ENCODE measurements at places on chromosomes 7 and 10. TPM values are rescaled to one million over a fixed set of nuclear protein-coding genes. Genes with fewer than 3 reads are reported as not detected.

GRCh38 chr7:76142861-76143260 lies 58.8 kb upstream of the SRRM3 start:
- H3K27me3 ChIP-seq, result no peaks in the 10 kb centered on the region
- no peak overlapping the region for H3K4me3 ChIP-seq

Gene PARP12
- 42.2 TPM for total RNA-seq

Gene AKR1C3
- total RNA-seq, result 45.4 TPM

Gene RAB19
- not detected for total RNA-seq

Gene TYSND1
- 15.7 TPM for total RNA-seq

Gene NPTX2
- 13.0 TPM for total RNA-seq

- H3K4me1 ChIP-seq, result peaks cover 10% of the 10 kb centered on the region
- H3K4me3 ChIP-seq, result no peak overlapping the region
- no peak for DNase-seq
Measured at GRCh38 chr7:94350734-94351133, 44.0 kb upstream of the COL1A2 start.

Gene SNX10
- total RNA-seq, result 5.2 TPM

DNA sequence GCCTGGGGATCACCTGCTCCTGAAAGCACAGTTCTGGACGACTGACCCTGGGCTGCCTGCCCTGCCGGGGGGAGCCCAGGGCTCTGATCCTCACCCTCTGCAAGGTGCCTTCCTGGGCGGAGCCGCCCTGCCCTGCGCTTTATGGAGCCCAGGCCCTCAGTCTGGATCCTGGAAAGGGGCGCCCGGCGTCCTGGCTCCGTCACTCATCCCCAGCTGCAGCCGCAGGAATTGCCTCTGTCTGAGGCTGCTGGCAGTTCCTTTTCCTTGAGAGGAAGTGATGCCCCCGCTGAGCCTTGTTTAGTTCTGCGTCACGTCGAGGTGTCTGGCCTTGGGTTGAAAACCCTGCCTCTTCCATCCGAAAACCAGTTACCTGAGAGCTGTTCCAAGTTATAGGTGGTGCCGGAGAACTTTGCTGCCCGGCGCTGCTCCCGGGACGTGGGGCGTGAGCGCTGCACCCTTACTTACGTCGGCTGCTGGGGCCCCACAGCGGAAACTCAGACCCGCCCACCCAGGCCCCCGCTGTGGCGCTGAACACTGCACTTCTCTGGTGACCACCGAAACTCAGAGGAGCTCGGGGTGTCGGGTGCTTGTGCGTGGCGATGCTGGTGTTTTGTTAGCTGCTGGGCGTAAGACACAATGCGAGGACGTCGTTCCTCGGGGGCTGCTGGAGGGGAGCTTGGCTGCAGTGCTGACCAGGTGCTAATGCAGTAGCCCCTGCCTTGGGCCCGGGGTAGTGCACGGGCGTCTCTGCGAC lies 5.4 kb downstream of the MAFK start:
- H3K27ac ChIP-seq, result peak overlapping the region; percentile 99
- no peak for DNase-seq
- H3K27me3 ChIP-seq, result no peaks in the 10 kb centered on the region
- H3K4me1 ChIP-seq, result peaks cover 72% of the 10 kb centered on the region

- no peaks in the 10 kb centered on the region for H3K27me3 ChIP-seq
- H3K36me3 ChIP-seq, result no peaks in the 10 kb centered on the region
- H3K4me3 ChIP-seq, result no peak overlapping the region
- no peak for DNase-seq
- no peak overlapping the region for H3K27ac ChIP-seq
Measured at GRCh38 chr10:107103174-107104025, 61.1 kb downstream of the SORCS1 start.

Gene SPDYE6
- total RNA-seq, result not detected

DNA sequence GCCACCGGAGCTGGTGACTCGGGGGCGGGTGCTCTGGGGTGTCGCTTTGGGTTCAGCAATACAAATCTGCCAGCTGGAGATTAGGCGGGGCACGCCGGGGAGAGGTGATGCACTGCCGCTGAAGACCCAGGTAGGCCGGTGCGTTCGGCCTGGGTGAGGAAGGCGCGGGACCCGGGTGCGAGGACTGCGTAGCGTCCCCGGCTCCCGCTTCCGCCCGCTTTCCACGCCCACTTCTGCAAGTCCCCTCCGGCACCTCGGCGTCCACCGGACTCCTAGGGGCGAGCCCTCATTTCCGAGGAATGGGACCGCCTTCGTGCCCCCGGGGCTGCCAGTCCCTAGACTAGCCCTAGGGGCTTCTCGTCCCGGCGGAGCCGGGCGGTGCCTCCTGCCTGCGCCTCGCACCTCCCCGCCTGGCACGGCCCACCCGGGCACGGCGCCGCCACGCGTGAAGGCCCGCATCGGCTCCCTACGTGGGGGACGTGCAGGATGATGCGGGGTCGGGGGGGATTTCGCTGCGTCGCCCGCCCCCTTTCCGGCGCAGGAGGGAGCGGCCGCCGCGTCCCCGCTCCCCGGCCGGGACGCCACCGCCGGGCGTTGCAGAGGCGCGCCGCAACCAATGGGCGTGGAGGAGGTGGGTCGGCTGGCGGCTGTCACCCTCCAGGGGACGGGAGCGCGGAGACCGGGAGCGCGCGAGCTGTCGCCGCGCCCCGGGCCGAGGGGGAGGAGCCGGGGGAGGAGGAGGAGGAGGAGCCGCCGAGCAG lies 40.0 kb downstream of the HK1 start:
- peaks cover 48% of the 10 kb centered on the region for H3K4me1 ChIP-seq
- no peaks in the 10 kb centered on the region for H3K27me3 ChIP-seq
- H3K4me3 ChIP-seq, result peak overlapping the region; percentile 94
- H3K27ac ChIP-seq, result peak overlapping the region; percentile 95
- no peak for DNase-seq
- H3K36me3 ChIP-seq, result no peaks in the 10 kb centered on the region
